Diencephalon (tissue), 1 donor: ENCODE measurements at places on chromosomes 3 and 15. TPM values are rescaled to one million over a fixed set of nuclear protein-coding genes. Genes with fewer than 3 reads are reported as not detected.

Gene KIF15
- total RNA-seq = 13.4 TPM

Gene STXBP5L
- total RNA-seq = 23.8 TPM

Gene TRH
- total RNA-seq = 29.1 TPM

Gene KY
- 1.6 TPM for total RNA-seq

Gene CCR3
- total RNA-seq = not detected

Gene FSIP1
- 22.6 TPM for total RNA-seq

Gene ITGA11
- 0.92 TPM for total RNA-seq

Gene XCR1
- total RNA-seq = not detected

Gene TMEM207
- not detected for total RNA-seq

Gene LOXL1
- total RNA-seq = 7.4 TPM

Gene GOLGA6L4
- 2.1 TPM for total RNA-seq

Gene SI
- under 0.01 TPM for total RNA-seq

Gene IGSF10
- 4.8 TPM for total RNA-seq

Gene ENTPD3
- total RNA-seq = 17.8 TPM

Gene CYP11A1
- total RNA-seq = 0.23 TPM

Gene DNASE1L3
- not detected for total RNA-seq

Gene ACTC1
- 1.8 TPM for total RNA-seq

Gene GOLGA6A
- 0.23 TPM for total RNA-seq

Gene LHFPL4
- total RNA-seq = 55.1 TPM

Gene ADGRG7
- not detected for total RNA-seq

Gene TOMM70
- total RNA-seq = 123 TPM

Gene GUCA1C
- total RNA-seq = not detected

Gene CCK
- total RNA-seq = 14.5 TPM

Gene LYZL4
- total RNA-seq = not detected

Gene LCTL
- 0.46 TPM for total RNA-seq

Gene ANKRD63
- 2.3 TPM for total RNA-seq

Gene CCDC54
- total RNA-seq = not detected

Gene DNAJA4
- total RNA-seq = 42.7 TPM

Gene CCDC9B
- total RNA-seq = 1.4 TPM

Gene CASR
- 0.69 TPM for total RNA-seq

Gene ZBBX
- total RNA-seq = 18.9 TPM

Gene SLC28A1
- total RNA-seq = 0.23 TPM

Gene FBXO45
- total RNA-seq = 43.4 TPM

Gene CADM2
- total RNA-seq = 172 TPM

Gene CDC25A
- 10.8 TPM for total RNA-seq

Gene CHST2
- 55.8 TPM for total RNA-seq

Gene ITIH1
- not detected for total RNA-seq

Gene C2CD4A
- total RNA-seq = under 0.01 TPM

Gene AADACL2
- total RNA-seq = not detected

Gene NOX5
- total RNA-seq = 0.23 TPM

Gene CNTN3
- total RNA-seq = 22.4 TPM

Gene ROPN1
- total RNA-seq = not detected

Gene SPRED1
- 76.6 TPM for total RNA-seq

Gene DLL4
- 5.1 TPM for total RNA-seq

Gene CCR9
- not detected for total RNA-seq

Gene DUOXA2
- not detected for total RNA-seq

Gene SCN11A
- 0.46 TPM for total RNA-seq

Gene LIPC
- total RNA-seq = not detected

Gene RASSF1
- total RNA-seq = 12.2 TPM

Gene FANCD2OS
- total RNA-seq = not detected

Gene TKT
- 119 TPM for total RNA-seq

Gene SKOR1
- total RNA-seq = 0.69 TPM

Gene BFSP2
- total RNA-seq = not detected

Gene LRRC3B
- total RNA-seq = 39.9 TPM

Gene PPM1L
- 78.7 TPM for total RNA-seq
